ENCODE measurements at places on chromosomes 3 and 15.

DNA sequence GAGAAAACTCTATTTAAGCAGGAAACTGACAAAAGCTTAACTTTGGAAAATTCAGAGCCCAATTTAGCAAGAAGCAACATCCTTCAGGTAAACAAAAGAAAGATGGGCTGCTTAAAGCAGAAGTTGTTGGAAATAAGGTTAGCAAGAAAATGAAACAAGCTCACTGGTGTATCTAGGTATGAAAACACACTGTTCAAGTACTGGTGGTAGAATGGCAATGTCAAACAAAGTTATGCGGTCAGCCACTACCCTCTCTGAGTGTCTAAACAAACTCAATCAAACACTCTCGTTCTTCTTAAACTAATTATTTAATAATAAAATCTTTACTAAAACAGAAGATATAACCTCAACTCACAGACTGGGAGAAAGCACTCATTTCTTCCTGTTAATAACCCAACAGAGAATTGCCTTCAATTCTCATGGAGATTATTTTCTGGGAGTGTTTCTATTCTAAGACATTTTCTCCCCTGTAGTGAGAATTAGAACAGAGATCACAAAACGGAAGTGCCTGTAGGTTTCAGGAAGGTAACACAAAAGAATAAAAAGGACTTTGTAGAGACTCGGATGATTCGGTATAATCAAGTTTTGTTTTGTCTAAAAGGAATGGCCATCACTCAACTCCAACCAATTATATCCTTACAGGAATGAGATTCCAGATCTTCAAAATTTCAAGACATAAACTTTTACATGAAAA, 28.9 kb downstream of the PRICKLE2 start:
- DNase-seq: no peak

DNA sequence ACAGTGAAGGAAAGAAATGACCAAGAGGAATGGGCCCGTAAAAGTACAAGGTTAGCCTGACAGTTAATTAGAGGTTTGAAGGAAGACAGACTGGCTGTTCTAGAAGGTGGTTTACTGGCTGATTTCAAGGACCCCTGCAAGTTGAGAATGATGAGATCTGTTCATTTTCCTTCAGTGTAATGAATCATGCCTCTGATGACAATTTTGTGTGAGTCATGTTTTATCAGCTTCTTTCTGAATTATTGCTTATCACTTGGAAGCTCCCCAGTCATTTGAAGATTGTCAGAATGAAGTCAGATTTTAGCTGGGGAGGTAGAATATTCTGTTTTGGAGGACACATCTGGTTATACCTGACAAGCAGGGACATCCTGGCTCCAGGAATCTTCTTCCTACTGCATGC, 50.6 kb downstream of the DRD3 start:
- no peak for DNase-seq

GRCh38 chr3:159166899-159167586, 365.2 kb downstream of the MFSD1 start:
- no peak for DNase-seq

DNA sequence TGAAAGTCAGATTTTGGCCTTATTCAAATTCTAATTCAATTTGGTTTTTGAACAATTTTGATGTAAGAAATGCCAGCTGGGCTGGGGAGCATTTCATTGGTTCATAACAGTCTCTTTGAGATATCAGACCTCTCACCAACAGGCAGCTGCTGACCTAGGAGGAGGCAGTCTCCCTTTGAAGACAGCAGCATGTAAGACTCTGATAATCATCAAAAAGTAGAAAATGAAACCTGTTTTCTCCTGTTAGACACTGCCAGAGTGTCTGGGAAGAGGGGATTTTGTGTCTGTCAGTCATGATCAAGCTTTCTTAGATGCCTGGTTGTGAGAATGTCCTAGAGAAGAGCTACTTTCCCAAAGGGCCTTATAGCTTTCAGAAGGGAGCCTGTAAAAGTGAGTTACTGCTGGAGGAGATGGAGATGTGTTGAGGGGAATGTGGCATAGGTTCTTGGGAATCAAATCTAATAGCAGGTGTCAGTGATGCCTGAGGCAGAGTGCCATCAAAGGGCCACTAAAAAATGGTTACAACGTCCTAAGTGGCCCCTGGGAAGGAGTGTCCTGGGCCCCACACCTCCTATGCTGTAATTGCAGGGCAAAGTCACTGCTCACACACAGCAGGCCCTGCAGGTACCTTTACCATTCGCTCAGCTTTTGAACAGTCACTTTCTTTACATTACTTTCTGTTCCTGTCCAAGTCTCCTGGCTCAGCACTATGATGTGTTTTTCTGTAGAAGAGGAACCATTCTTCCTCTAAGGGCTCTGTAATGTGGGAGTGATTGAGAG, 43.1 kb downstream of the FSTL1 start:
- DNase-seq: no peak

DNA sequence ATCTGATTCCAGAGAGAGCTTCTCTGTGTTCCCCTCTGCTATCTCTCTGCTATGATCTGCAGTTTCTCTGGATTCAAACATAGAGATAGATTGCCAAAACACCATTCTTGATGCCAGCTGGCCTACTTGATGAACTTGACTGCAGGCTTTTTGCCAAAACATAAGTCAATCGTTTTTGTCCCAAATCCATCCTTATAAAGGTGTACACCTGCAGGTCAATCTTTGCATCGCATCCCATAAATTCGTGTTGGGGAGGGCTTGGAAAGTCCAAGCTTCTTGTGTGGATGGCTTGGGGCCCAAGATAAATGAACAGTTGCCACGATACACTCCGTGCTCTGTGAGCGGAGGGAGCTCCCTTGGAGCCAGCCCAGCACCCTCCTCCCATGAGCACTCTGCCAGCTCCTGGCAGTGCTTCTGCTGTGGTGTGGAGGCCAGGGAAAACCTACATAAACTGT, 2.7 kb downstream of the CERS3 start:
- DNase-seq: no peak

DNA sequence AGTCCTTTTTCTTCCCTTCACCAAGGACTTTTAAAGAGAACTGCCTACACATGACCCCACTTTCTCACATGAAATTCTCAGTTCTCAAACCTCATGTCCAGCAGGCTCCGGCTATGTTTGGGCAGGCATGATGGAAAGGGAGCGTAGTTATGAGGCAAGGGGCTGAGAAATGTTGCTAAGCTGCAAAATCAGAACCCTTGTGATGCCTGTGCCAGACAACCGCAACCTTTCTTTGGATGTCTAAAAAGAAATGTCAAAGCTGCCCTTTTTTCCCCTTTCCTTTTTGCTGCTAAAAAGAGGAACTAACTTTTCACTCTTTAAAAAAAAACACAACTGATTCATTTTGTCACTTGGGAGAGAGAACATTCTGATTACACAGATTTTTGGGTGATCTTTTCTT, 19.2 kb downstream of the GNB4 start:
- no peak for DNase-seq

GRCh38 chr15:101646672-101647071, 5.5 kb downstream of the TM2D3 start:
- no peak for DNase-seq

DNA sequence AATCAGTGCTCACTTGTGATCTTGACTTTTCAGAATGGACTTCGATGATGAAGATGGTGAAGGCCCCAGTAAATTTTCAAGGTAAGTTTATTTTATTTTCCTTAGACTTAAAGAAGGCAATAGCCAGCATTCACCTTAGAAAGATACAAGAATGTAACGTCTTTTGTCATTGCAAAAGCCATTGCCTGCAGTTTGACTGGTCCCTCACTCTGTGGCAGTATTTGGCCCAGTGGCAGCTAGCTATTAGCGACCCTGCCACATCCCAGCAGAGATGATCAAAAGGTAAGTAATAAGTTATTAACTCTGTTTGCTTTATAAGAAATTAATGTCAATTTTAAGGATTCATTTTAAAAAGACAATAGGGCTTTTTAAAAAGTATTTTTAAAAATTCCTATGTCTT, 53.7 kb downstream of the ARNT2 start:
- DNase-seq: no peak

DNA sequence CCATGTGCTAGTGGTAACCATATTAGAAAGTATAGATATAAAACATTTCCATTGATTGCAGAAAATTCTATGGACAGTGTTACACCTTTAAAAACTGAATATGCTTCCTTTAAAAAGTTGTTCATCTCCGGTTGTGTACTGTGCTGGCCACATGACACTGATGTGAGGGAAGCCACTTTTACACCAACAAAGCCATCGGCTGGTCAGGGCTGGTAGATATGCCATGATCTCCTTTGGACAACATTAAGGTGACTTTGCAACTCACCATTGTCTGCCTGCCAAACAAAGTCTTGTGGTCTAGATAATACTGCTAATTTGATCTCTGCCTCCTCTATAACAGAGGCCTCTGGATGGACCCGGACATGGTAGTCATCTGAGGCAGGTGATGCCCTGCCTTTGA, 156.0 kb upstream of the RARB start:
- DNase-seq: no peak

GRCh38 chr3:23576379-23576959, 229.3 kb upstream of the UBE2E1 start:
- no peak for DNase-seq

GRCh38 chr15:49164865-49165264, 5.2 kb upstream of the GALK2 start:
- DNase-seq: no peak

GRCh38 chr15:27706300-27706699, 392.8 kb downstream of the OCA2 start:
- no peak for DNase-seq

DNA sequence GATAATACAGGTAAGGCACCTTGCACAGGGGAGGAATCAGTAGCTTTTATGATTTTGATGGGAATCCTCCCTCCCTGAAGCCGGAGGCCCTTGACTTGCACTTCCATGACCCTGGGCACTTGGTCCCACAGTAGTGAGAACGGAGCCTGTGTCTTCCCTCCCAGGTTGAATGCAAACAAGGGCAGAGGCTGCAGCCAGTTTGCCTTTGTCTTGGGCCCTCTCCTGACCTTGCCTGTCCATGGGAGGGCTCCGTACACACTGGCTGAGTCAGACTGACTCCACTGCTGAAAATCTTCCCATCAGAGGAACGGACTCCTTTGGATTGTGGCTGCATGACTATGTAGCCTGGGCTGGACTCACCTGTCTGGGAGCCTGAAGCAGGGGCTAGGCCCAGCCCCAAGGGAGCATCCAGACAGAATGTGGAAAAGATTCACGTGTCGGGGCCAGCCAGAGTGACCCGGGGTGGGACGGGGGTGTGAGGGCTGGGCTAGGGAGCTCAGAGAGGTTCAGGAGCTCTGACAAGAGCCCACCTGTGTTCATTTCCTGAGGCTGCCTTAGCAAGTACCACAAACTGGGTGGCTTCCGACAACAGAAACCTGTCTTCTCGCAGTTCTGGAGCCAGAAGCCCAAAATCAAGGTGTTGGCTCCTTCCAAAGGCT, 9.5 kb downstream of the TBC1D21 start:
- DNase-seq: no peak

DNA sequence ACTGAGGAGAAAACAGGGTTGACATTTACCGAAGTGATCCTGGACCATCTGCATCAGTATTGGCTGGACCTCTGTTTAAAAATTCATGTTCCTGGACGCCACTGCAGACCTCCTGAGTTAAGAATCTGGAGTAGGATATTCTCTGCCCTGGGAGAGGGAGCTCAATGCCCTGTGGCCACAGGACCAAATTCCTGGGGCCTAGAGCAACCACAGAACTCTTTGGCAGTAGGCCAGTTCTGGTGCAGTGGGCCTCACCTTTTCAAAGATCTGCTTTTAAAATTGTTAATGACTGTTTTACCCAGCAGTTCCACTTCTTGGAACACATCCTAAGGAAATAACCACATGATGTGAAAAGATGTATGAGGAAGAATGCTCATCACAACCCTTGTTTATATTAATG, 133.3 kb upstream of the ADPGK start:
- DNase-seq: no peak

DNA sequence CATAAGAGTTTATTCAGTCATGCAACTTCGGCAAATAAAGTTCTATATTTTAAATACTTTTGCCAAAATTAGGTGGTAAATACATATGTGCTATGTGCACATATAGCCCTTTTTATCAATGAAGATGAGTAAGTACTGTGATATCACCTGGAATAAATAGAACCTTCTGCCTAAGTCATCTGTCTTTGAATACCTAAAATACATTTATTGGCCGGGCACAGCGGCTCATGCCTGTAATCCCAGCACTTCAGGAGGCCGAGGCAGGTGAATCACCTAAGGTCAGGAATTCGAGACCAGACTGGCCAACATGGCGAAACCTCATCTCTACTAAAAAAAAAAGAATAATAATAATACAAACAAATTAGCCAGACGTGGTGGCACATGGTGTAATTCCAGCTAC, 73.8 kb upstream of the FLNB start:
- DNase-seq: no peak

GRCh38 chr3:60585918-60586317, 665.3 kb downstream of the FHIT start:
- no peak for DNase-seq

- DNase-seq: no peak
Measured at GRCh38 chr3:177673112-177673914, 476.0 kb upstream of the TBL1XR1 start.

GRCh38 chr3:47577583-47578118, 1.0 kb downstream of the CSPG5 start:
- no peak for DNase-seq

GRCh38 chr3:123130079-123130750, 63.4 kb downstream of the PDIA5 start:
- no peak for DNase-seq

- no peak for DNase-seq
Measured at GRCh38 chr3:140387244-140387643, 290.6 kb upstream of the TRIM42 start.

DNA sequence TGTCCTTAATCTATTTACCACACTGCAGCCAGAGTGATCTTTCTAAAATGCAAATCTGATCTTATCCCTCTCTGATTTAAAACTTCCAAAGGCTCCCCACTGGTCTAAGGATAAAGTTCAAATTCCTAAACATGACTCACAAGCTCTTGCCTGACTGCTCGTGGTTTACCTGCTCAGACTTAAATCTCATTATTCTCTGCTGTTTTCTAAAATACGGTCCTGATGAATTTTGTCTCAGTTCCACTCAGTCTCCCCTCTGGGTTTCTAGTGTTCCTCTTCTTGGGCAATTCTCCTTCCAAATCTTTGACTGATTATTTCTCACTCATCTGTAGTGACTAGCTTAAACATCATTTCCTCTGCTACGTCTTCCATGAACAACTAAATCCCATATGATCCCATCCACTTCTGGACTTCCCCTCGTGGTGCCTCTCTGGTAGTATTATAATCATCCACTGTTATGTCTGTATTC, 108.3 kb downstream of the P3H2 start:
- DNase-seq: no peak

- no peak for DNase-seq
Measured at GRCh38 chr15:76057332-76058000, 2.3 kb upstream of the TMEM266 start.

- no peak for DNase-seq
Measured at GRCh38 chr15:45394681-45395080, 16.3 kb upstream of the GATM start.

DNA sequence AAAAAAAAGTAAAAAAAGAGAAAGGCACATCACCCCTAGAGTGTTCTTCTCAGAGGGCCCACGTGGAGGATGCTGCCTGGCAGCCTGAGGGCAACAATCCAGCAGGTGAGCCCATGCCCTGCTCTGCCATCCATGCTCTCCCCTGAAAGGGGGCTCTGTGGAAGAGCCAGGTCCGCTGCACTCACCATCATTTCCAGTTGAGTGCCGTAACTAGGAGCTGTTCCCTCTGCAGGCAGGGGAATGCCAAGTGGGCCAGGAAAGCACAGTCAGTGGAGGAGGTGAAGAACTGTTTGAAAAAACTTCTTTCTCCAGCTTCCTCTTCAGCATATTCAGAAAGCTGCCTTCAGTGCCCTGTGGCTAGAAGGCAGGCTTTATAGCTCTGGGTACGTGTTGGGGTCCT, 84.1 kb downstream of the ABHD5 start:
- DNase-seq: no peak

- DNase-seq: no peak
Measured at GRCh38 chr3:183188895-183189462, 26.4 kb upstream of the LAMP3 start.

All from esophagus squamous epithelium (tissue), 5 donors.